Activated CD4-positive, alpha-beta T cell treated with anti-CD3 and anti-CD28 coated beads for 4 hours (primary cell): ENCODE measurements at places on chromosomes 6 and 20.
A peak's percentile ranks its signal among the peaks of the same experiment; 100 is the strongest.

DNA sequence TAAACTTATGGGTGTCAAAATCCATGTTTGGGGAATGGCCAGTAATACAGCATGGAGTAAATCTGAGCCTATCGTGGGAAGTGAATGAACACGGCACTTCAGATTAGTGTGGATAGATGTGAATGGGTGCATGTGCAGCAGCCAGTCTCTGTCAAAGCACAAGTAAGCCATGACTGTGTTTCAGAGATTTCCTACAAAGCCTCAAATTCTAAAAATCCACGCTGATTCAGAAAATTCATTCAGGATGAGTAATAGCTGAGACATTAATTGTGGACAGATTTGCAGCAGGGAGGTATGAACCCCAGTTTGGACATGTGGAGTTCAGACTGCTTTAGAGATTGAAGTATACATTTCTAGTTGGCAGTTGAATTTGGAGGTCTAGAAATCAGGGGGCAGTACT, 115.1 kb downstream of the QKI start:
- DNase-seq: no peak

GRCh38 chr20:10218536-10219451, at the start of gene SNAP25:
Gene SNAP25 (plus strand): TSS chr20:10218830. CDS start chr20:10275492, 56,662 bp downstream.
- peak; percentile 6 for DNase-seq

DNA sequence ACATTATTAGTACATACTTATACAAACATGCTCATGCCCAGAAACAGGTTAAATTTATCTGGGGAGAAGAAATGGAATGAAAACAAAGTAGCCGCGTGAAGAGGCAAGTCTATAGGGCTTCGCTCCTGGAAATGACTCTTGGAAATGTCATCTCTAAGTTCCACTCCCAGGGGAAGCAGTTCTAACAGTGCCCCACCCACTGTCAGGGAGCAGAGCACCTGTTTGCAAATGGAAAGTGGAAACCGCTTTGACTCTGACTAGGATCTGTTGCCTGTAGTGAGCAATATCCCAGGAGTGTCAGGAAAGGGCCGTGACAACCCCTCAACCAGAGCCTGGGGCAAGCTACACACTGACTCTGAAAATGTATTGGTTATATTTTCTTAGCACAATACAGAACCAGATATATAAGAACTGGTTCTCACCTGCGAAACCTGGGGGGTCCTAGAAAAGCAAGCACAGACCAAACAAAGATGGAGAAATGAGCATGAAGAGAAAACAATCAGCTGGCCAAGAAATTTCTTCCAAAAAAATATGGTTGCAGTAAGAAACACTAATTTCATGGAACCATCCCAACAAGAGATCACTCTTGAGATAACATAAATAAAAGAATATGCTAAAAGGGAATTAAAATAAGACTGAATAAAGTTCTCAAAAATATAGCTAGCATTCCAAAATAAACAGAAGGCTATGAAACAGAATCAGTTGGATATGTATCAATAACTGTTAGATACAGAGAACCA, 47.5 kb upstream of the CRISP1 start:
- DNase-seq: no peak

DNA sequence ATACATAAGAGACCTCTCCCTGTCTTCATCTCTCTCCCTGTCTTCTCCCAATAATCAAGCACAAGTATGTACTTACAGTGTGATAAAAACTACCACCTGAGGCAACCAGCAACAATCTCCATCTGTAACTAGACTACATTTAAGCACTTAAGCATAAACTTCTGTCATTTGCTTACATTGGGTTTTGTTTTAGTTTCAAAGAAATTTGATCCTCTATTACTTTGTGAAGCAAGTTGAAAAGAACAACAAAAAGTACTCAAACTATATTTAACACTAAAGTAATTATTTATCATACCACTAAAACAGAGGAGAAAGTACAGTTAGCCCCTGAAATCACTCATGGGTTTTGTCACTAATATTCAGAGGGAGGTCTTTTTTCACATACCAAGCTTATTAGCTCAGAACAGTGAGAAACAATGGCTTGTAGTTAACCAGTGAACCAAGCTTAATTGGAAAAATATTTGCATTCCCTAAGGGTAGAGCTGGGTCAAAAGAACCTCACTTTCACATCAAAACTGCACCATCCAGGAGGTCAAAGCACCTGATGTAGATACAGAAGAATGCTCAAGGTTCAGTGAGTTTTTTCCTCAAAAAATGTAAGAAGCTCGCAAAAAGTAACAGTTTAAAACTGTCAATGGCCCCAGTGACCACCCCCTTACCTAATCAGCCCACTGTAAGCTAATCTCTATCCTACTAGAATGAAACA, 34.1 kb downstream of the DCDC2 start:
- DNase-seq: no peak

DNA sequence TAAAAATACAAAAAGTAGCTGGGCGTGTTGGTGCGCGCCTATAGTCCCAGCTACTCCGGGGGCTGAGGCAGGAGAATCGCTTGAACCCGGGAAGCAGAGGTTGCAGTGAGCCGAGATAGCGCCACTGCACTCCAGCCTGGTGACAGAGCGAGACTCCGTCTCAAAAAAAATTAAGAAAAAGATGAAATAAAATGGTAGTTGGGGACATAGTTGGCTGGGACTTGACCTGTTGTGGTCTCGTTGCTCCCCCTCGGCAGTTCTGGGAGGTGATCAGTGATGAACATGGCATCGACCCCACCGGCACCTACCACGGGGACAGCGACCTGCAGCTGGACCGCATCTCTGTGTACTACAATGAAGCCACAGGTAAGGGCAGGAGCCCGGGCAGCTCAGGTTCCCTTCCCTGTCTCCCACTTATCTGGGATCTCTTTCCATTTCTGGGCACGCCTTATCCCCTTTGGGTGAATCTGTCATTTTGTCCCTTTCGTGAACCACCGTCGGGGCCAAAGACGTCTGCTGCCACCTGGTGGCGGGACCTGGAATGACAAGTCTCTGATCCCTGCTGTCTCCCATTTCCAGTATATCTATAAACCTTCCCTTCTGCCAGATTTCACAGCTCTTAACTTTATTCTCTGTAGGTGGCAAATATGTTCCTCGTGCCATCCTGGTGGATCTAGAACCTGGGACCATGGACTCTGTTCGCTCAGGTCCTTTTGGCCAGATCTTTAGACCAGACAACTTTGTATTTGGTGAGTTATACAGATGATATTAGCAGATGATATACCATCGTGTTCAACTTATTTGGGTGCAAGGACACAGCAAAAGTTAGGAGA, 2.3 kb downstream of the TUBB start:
- DNase-seq: peak; percentile 86

- no peak for DNase-seq
These were observed 355.3 kb downstream of the RNF144B start for GRCh38 chr6:18742406-18742805.

- no peak for DNase-seq
These were observed 162.2 kb upstream of the BMP2 start for GRCh38 chr20:6605055-6605935.

GRCh38 chr6:23319582-23319981, 750.2 kb downstream of the HDGFL1 start:
- DNase-seq: no peak

DNA sequence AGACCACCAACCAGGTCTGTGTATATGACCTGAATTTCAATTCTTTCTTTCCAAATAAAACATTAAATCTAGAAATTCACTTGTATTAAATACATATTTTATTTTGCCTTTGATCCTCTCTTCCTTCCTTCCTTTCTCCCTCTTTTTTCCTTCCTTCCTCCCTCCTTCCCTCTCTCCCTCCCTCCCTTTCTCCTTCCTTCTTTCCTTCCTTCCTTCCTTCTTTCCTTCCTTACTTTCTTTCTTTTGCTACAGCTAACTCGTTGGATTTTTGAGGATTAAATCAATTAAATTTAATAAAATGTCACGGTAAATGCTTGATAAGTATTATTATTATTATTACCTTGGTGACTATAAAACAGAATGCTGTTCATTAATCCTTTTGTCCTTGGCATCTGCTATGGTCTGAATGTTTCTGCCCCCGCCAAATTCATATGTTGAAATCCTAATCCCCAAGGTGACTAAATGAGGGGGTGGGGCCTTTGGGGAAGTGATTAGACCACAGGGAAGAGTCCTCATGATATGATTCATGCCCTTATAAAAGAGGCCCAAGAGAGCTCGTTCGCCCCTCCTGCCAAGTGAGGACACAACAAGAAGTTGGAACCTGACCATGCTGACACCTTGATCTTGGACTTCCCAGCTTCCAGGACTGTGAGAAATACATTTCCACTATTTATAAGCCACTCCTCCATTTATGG, 67.6 kb upstream of the BTBD3 start:
- no peak for DNase-seq
